ENCODE measurements at places on chromosomes 2 and 18.

DNA sequence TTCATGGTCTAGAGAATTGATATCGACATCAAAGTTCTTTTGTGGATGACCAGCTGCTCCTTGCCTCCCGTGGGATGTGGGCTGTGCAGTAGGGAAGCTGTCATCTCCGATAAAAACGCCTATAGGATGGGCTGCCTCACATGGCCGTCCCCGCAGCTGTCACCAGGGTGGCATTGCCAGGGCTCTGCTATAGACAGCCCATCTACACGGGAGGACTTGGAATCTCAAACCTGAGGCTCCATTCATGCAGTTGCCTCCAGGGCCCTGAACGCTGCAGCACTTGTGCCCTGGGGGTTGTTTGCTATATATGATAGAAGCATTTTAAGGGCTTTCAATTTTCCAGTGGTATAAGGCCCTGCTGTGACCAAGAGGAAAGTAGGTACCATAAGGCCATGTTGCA is 183.1 kb downstream of the MYCN start:
- no peak for DNase-seq

DNA sequence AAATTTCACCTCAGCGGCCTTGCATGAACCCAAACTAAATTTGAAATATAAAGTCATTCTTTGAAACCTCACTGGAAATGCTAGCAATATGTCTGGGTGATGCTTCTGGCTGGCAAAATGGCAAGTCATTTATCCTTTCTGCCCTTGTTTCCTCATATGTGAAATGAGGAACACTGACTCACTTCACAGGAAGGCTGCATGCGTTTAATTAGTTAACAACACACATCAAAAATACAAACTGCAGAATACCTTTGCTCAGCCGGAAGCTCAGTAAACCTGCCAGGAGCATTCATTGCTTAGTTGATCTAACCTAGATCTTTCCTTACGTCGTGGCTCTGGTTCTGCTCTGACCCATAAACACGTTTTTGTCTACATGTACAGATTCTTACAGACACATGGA is 214.2 kb upstream of the ACVR2A start:
- no peak for DNase-seq

- DNase-seq: no peak
Measured at GRCh38 chr18:9094307-9095226, 7.9 kb upstream of the NDUFV2 start.

- DNase-seq: no peak
Measured at GRCh38 chr2:188511346-188511745, 219.7 kb downstream of the GULP1 start.

DNA sequence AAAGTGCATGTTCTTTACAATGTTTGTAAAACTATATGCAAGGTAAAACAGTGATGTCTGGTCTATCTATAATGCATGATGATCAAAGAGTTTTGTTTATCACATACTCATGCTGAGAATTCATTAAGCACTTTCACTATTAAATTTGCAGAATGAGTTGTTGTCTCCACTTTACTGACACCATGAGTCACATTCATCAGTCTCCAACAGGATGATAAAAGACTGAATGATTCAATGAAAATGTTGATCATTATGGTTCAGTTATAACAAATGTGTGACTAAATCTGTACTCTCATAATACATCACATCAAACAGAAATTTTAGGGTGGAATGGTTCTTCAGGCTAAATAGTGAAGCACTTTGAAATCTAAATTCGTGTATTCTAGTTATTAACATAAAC is 129.0 kb downstream of the ERBB4 start:
- no peak for DNase-seq

GRCh38 chr2:159891917-159892730 is 94.1 kb upstream of the CD302 start:
- peak; percentile 15 for DNase-seq

- DNase-seq: no peak
Measured at GRCh38 chr18:7172611-7173010, 55.0 kb upstream of the LAMA1 start.

DNA sequence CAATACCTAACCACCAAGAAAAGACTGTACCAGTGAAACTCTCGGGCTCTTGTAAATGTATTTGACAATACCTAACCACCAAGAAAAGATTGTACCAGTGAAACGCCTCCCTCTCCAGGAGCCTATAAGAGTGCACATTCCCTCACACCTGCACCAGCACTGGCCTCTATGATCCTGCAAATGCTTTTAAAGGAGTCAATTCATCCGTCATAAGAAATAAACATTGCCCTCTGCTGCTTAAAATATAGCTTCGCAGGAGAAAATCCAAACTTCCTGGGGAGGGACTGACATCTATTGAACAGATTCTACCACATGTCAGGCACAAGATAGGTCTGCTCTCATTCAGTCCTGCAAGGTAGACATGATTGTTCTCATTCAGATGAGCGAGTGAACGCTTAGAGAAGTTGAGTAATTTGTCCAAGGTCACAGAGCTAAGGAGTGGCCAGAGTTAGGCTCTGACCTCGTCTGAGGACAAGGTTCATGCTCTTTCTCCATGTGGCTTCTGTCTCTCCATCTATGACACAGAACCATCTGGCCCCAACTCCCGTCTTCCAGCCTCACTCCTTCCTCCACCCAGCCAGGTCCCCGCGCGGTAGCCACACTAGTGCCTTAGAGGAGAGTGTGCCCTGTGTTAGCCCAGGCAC is 38.7 kb downstream of the MCFD2 start:
- peak; percentile 66 for DNase-seq

- DNase-seq: no peak
Measured at GRCh38 chr2:222398446-222398885, 25.9 kb upstream of the SGPP2 start.

DNA sequence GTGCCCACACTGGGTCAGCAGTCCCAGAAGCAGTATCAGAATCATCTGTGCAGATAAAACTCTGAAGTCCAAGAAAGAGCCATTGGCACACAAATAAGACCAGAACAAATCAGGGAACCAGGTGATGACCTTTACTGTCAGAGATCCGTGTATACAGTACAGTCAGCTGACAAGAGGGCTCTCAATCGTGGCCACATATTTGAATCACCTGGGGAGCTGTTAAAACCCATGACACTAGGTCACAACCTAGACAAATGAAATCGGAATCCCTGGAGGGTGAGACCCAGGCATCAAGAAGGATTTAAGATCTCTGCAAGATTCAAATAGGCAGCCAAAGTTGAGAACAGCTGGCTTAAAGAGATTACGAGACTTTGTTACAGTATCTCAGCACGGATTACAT is 807.1 kb downstream of the RNF144A start:
- no peak for DNase-seq
